ENCODE measurements at places on chromosomes 7 and 10.

DNA sequence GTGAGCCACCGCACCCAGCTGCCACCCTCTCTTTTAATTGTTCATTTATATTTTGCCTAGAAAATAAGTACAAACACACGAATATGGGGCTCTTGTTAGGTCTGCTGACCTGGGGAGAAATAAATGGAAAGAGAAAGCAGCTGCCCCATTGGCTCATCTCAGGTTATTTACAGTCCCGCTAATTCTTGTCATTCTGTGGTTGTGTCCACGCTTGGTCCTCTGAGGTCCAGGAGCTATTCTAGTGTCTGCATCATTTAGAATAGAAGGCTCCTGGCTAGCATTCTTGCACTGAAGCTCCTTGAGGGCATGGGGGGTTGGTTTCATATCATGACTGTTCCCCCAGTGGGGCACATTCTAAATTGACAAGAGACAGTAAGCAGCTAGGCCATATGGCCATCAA, 128.5 kb downstream of the TACC2 start:
- DNase-seq = no peak

DNA sequence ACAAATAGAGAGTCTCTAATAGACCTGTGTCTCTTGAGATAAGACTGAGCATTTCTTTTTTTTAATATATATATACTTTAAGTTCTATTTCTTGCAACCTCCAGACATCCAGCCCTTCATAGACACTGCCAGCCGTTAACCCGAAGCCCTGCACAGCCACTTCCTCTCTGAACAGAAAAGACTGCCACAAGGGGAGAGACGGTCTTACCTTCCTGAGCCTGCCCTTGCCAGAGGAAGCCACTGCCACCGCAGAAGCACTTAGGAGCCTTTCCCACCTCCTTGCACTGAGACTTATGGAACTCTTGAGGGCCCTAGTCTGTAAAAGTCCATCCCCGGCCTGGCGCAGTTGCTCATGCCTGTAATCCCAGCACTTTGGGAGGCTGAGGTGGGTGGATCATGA, 31.8 kb upstream of the PRSS1 start:
- peak; percentile 56 for DNase-seq

DNA sequence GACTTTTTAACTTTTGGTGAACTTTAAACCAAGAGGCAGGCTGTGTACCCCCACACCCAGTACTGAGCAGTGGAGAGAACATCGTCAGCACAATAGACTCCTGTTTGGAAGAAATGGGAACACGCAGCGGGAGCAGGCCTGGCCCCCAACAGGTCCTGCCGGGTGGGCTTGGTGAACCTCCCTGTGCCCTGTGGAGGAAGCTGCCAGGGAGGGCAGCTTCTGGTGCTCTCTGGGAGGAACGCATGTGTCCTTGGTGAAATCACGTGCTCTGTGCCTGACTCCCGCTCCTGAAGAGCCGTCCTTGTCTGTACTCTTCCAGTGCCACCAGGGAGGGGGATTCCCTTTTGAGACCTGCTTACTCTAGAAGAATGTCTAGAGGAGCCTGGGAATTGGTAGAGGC, 31.6 kb downstream of the CHAT start:
- DNase-seq = no peak

GRCh38 chr10:132591166-132591971, 53.8 kb downstream of the INPP5A start:
- DNase-seq = no peak

DNA sequence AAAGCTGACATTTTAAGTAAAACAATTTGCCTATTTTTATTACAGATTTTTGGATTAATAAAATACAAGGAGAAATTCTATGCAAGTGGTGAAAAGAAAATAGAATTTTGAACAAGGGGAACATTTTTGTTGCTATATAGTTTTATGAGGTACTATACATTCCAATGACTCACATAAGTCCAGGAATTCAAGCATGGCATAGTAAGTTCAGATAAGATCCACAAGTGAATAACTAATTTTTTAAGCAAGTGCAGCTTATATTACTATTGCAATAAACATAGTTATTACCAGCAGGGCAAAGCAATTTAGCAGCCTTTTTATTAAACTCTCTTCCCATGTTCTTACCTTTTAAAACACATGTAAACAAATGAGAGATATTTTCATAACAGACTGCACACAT, 1123.5 kb upstream of the LRRN3 start:
- DNase-seq = no peak

- no peak for DNase-seq
Observed at GRCh38 chr10:55374060-55374459, 573.0 kb upstream of the PCDH15 start.

DNA sequence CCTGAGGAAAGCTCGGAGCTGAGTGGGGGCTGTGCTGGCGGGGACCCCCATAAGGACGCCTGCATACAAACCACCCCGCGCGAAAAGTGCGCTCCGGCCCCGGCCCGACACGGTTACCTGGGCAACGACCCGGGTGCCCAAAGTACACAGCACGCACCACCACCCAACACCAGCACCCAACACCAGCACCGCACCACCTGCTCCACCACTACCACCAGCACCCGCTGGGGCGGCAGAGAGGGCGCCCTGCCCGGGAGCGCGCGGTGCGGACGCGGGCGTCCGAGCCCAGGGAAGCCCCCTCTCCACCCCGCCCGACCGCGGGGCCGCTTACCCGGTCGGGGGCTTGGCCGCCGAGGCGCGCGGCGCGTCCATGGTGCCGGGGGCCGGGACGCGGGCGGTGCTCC, 345 bp downstream of the COBL start:
- no peak for DNase-seq

GRCh38 chr7:77415823-77416620, at the start of gene GSAP:
Gene GSAP (minus strand): TSS chr7:77416349. CDS start chr7:77416321, 28 bp downstream.
- DNase-seq = peak; percentile 20

- no peak for DNase-seq
Observed at GRCh38 chr10:24344279-24344678, 135.3 kb downstream of the KIAA1217 start.

DNA sequence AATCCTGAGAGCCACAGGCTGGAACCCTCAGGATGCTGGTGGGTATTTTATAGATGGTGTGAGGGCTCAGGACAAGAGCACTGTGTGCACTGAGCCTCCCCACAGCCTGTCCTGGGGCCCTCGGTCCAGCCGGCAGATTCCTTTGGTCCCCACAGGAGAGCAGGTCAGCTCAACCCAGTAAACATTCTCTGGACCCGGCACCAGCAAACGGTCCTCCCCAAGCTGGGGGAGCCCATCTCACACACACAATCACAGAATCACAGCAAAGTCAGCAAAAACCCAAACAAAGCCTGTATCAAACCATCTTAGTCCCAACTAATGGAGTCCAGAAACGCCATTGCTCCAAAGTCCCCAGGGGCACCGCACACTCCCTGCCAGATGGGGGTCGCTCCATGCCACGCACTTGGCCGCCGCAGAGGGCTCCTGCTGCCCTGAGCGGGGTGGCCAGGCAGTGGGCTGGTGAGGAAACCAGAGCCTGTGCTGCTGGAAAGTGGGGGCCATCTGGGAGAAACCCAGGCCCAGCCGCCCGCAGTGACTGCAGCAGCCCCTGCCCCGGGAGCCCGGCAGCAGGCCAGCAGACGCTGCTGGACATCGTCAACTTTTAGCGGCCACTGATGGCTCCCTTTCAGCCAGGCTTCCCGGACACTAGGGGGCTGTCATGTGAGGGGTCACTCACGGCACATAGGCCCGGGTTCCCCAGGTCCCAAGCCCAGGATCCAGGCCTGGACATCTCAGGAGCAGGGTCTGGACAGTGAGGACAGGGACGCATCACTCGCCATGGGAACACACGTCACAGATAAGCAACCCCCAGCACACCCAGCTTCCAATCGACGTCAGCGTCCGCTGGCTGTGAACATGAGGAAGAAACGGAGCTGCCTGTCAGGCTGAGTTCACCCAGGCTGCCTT, 52.6 kb downstream of the DPYSL4 start:
- DNase-seq = no peak

DNA sequence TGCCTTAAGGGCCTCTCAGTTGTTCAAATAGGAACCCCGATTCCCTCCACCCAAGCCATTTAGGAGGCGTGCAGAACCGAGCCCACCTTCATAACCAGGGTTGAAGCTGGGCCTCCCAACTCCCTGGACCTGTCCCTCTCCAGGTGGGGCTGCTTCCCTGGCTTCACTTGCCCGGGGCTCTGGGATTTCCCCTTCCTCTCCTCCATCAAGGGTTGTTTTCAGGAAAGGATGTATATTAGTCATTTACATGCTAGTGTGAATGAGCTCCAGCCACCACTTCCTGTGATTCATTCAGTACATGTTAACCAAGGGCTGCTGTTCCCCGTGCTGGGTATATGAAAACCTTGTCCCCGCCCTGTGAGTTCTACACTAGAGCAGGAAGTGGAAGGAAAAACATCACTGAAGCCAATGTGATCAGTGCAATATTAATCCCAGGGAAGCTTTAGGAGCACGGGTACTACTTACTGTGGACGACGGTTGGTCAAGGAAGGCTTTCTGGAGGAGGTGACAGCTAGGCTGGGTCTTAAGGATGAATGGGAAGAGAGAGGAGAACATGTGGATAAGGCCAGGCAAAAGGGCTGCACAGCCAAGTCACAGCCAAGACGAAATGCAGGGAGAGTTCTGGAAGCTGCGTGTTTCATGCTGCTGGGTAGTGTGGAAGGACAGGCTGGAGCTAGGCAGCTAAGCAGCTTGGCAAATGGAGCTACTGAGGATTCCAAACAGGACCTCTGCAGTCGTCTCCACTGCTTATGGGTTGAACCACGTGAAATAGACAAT, 150.1 kb upstream of the SHH start:
- peak; percentile 16 for DNase-seq

DNA sequence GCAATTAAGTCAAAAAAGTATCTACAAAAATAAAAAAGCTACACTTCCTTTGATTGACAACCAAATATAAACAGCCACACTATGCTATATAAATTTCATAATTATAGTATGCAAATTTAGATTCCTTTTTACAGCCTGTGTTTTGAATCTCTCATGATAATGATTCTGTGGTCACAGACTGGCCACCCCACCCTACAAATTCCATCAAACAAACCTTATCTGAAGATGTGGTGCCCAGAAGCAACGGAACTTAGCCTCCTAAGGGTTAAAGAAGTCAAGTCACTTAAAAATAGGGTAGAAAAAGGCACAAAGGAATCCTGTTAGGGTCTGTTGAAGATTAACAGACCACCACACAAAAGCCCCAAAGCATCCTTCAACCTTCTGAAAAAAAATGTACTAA, 351.8 kb downstream of the INHBA start:
- DNase-seq = no peak

- DNase-seq = no peak
Observed at GRCh38 chr10:47438857-47439474, 44.9 kb downstream of the ANXA8 start.

DNA sequence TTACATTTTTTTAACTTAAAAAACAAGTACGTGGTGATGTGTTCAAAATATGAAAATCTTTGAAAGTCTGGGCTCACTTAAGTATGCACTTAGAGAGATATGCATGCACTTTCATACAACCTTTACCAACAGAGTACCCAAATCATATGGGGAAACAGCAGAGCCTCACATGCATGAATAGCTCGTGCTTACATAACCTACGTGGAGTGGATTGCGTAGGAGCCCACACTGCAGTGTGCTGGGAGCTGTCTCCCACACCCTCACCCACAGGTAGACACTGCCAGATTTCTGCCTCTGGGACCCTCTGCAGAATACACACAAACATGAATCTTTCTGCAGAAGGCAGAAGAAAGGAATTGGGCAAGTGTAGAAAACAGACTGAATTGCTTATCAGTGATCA, 581 bp downstream of the CLCN1 start:
- DNase-seq = no peak

DNA sequence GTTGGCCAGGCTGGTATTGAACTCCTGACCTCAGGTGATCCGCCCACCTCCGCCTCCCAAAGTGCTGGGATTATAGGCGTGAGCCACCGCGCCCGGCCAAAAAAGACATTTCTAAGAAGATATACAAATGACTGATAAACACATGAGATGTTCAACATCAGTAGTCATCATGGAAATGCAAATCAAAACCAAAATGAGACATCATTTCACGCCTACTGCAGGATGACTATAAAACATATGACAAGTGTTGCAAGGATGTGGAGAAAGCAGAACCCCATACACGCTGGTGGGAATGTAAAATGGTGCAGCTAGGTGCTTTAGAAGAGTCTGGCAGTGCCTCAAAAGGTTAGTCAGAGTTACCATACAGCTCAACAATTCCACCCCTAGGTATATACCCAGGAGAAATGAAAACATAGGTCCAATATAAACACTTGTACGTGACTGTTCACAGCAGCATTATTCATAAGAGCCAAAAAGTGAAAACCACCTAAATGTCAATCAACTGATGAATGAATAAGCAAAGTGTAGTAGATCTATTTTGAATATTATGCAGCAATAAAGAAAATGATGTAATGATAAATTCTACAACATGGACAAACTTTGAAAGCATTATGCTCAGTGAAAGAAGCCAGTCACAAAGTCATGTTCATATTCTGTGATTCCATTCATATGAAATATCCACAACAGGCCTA, 24.5 kb downstream of the TMEM209 start:
- DNase-seq = no peak

DNA sequence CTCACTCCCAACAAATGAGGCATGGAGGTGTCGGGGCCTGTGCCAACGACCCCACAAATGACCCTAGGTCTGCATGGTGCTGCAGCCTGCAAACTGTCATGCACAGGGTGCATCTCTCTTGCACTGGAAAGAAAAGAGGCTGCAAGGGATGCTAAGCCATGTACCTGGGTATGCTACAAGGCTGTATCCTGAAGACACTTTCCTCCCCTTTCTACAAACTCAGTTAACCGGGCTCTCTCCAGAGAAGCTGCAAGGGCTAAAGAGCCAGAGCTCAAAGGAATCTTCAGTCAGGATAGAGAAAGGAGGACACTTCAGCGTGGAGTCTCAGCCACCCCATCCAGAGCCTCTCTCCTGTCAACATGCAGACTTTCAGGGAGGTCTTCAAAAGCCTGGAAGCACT, 449.0 kb downstream of the GRID1 start:
- no peak for DNase-seq

DNA sequence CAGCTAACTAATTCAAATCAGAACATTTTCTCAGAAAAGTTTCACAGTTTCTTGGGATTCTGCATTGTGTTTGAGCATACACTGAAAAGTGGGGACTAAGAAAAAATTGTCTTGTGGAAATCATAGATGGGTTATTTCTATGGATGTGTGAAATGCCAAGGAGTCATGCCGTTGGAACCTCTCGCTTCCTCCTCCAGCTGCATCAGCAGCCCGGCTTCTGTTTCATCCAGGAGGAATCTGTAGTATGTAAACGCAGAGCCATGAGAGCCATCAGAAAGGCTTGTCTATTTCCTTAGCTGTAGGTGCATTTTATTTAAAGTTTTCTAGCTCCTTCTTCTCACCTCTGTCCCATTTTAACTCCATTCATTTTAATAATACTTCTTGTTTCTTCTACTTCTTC, 1144.1 kb downstream of the GATA3 start:
- no peak for DNase-seq

- no peak for DNase-seq
Observed at GRCh38 chr10:105714728-105715127, 1073.6 kb downstream of the SORCS3 start.

GRCh38 chr10:11823989-11824346, 812 bp downstream of the PROSER2 start:
- DNase-seq = no peak

DNA sequence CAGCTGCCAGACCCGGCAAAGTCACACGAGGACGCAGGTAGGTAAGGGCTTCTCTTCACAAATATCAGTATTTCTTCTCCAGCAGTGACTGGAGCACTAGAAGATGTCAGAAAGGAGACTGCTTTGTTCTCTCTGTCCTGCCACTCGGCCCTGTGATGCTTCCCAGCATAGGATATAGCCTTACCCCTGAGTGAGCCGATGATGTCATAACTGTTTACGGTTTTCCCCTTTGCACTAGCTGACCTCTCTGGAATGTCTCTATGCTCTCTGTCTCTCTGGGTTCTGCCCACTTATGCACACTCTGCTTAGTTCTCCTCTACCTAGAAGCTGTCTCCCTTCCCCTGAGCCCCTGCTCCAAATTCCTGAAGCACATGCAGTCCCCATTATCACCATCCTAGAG, 167.5 kb upstream of the PODXL start:
- no peak for DNase-seq
